ENCODE measurements at places on chromosomes 3 and 15. TPM values are rescaled to one million over a fixed set of nuclear protein-coding genes. Genes with fewer than 3 reads are reported as not detected.

- no peak for DNase-seq
Observed at GRCh38 chr3:30473374-30474051, 132.9 kb upstream of the TGFBR2 start.

MESP2 gene
- not detected for total RNA-seq

DNA sequence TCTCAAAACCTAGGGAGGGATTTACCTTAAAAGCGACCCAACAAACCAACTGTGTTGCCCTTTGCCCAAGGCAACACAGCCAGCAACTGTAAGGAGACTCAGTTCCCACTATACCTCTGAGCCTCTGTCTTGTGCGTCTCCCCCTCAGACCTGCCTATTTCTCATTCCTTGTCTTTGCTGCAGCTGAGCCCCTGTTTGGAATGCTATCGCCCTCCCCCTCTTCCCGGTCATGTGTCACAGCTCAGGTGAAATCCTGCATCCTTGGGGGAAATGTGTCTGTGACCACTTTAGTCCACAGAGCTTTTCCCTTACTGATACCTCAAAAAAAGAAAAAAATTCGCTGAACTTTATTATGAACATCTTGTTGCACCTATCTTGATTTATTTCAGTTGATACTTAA, 52.0 kb upstream of the LRIG1 start:
- no peak for DNase-seq

CCR1 gene
- 63.9 TPM for total RNA-seq

ITIH1 gene
- total RNA-seq, result not detected

- no peak for DNase-seq
Observed at GRCh38 chr15:31304751-31305365, 21.8 kb upstream of the KLF13 start.

- DNase-seq, result no peak
Observed at GRCh38 chr3:128806588-128806987, 72.8 kb upstream of the ACAD9 start.

DNA sequence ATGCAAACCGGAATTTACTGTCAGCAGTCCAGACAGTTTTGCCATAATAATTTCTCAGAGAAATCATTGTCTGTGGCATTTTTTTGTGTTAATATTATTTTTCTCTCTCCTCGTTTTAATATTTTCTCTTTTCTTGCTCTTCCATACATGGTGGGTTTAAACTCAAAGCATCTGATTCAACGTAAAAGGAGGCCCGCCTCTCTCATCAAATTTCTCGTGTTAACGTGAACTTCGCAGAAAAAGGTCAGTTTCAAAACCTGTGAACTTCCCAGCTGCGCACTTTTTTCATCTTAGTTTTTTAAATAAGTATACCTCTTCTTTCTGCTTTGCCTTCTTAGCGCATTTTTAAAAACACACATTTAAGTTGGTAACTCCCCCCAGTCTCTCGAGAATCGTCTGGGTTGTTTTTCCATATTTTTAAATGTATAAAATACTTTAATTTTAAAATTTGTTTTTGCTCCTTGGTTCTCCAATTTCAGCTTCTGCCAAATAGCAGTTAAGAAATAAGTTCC, 9.1 kb downstream of the SHOX2 start:
- DNase-seq, result no peak

GRCh38 chr15:78322724-78323521, 17.2 kb upstream of the CRABP1 start:
- DNase-seq, result no peak

GRCh38 chr3:70914862-70915261, 602.4 kb upstream of the MDFIC2 start:
- DNase-seq, result no peak

DNA sequence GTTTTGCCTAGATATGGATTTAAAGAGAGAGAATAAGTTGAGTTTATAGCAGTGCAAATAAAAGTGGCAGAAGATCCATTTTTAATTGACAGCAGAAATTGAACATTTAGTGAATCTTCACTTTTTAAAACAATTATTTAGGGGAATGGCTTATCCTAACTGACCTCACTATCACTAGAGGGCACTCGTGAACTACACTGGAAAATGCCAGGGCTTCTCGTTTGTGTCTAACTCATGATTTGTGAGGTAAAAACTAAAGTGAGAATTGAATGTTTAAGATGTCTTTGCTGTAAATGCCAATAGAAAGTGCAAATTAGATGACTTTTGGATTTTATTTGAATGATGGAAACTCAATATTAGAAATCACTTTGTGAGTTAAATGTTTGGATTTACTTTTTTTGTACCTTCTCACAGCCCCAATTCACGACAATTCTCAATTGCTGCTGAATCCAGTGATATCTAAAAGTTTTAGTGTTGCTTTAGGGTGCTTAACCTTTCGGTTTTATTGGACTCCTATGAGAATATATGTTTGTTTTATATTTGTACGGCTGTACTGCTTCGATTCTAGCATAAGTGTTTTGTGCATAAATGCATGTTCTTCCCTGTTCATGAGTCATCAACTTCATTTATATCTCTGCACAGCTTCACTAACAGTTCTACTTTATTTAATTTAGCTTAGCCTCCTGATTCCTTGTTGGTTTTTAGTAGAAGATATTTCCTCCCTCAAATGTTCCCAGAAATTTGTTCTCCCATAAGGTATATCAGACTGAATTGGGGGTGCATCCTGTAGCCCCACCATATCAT, 462.1 kb downstream of the MFSD1 start:
- DNase-seq, result no peak

GRCh38 chr15:94023531-94023930, 207.8 kb upstream of the MCTP2 start:
- no peak for DNase-seq

DNA sequence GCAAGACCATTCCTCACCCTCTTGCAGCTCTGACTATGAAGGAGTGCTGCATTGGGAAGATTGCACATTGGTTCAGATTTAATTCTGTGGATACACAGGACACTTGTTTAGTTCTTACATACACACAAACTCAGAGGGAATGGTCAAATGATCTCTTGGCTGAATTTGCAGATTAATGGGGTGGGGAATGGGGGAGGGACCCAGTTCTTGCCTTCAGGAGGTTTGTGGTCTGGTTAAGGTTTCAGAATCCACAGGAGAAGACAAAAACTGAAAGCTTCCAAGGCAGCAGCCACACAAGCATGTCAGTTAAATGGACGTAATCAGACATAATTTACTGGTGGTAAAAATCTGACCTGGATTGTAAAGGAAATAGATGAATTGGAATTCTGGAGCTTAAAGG, 257.1 kb upstream of the ROPN1 start:
- no peak for DNase-seq

All from activated naive CD8-positive, alpha-beta T cell treated with anti-CD3 and anti-CD28 coated beads, Interleukin-2, amount 10 ng/mL, durations not matched to agents 7 days and 5 days (primary cell).